ENCODE measurements at places on chromosomes 11 and 22. TPM values are rescaled to one million over a fixed set of nuclear protein-coding genes. Genes with fewer than 3 reads are reported as not detected.

- DNase-seq = no peak
Observed at GRCh38 chr11:46555267-46556054, 38.4 kb downstream of the AMBRA1 start.

DNA sequence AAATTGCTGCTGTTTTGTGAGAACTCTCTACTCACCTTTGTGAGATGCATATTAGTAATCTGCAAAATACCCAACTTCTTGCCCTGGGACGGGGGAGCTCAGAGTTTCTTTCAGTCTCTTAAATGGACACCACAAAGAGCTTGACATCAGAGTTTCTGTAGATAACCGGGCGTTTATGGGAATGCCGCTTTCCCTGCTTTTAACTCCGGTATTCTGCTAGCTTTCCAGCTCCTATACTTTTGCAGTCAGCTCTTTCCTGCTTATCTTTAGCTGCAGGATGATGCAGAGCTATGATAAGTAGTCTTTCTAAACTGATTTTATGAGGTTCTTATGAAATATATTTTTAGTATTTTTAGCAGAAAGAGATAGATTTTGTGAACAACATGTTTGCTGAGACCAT lies 154.6 kb upstream of the SORL1-AS1 start:
- no peak for DNase-seq

DNA sequence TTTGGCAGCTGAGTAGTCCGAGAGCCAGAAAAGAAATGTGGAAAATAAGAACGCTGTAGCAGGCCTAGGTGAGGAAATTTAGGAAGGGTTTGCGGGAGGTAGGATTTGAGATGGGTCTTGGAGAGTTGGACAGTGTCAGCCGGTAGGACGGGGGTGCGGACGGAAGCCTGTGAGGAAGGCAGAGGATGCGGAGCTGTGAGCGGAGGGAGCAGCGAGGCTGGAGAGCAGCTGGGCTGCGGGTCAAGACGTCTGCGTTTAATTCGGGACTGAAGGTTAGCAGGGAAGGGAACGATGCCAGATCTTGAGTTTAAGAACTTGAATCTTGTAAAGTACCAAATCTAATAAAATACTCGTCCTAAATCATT lies 669 bp upstream of the TIGD3 start:
- no peak for DNase-seq

- no peak for DNase-seq
Observed at GRCh38 chr22:23754980-23755636, 883 bp upstream of the VPREB3 start.

The LIMK2 gene
- 24.6 TPM for total RNA-seq

The AGBL2 gene
- 0.79 TPM for total RNA-seq

- peak; percentile 49 for DNase-seq
Observed at GRCh38 chr22:19645391-19645790, 68.9 kb upstream of the SEPTIN5 start.

GRCh38 chr22:22673628-22674027 lies 29.2 kb downstream of the GGTLC2 start:
- DNase-seq = no peak

DNA sequence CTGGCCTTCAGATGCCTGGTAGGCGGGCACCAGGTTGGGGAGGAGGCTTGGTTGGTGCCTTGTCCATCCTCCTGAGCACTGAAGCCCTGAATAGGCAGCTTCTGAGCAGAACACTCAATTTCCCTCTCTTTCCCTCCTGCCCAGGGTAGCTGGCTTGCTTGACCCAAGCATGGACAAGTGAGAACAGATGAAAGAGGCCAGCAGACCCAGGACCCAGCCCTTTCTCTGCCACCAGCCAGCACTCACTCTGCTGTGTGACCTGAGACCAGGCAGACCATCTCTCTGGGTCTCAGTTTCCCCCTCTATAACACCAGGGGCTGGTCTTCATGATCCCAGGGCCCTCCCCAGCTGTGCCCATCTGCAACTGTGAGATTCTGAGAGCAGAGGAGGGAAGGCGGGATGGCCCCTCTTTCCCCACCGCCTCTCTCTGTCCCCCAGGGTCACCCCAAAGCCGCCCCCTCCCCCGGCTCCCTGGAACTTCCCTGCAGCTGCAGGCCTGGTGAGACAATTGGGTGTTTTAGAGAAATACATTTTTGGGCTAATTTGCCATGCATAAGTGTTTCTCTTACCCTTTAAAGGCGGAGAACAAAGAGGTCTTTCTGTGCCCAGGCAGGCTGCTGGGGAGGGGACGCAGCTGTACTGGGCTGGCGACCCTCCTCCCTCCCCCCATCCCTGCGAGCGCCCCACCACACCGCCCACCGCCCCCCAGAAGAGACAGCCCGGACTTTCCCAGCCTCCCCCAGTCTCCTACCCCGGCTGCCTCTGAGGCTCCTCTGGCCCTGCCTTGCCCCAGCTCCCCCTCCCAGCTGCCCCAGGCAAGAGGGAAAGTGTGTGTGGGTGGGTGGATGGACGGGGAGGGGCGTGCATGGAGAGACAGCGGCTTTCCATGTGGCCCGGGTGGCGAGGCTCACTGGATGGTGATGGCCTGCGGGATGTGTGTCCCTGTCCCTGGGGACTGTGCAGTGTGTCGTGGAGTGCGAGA lies 30.8 kb upstream of the PICK1 start:
- no peak for DNase-seq

The KCNK4 gene
- total RNA-seq = not detected

GRCh38 chr22:25014896-25015755 lies 62.6 kb downstream of the KIAA1671 start:
- no peak for DNase-seq
